ENCODE measurements at places on chromosomes 6 and 20.

- no peak for DNase-seq
These were observed 254.4 kb downstream of the NRN1 start for GRCh38 chr6:5752391-5752680.

GRCh38 chr20:39259010-39259803 lies 297.1 kb downstream of the DHX35 start:
- no peak for DNase-seq

DNA sequence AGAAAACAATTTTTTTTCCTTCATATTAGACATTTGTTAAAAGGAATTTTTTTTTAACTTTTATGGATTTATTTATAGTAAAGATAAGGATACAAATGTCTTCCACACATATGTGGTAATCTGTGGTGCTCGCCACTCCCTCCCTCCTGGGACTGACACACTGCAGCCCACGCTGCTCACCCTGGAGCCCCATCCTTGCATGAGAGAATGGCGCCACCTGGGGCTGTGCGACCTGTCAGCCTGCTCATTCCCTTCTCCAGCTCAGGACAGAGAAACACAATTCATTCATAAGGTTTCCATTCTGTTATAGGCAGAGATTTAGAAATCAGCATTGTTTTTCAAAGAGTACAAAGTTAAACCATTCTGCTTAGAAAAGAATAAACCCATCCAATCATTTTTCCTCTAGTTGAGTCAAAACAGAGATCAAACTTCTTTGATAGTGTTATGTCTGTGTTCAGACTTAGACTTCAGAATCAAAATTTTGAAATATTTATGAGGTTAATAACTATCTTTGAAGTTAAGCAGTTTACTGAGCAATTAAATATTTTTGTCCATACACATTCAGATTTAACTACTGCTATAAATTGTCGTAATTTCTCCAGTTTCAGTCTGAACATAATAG lies 42.8 kb upstream of the DYNLRB1 start:
- no peak for DNase-seq

- DNase-seq, result no peak
These were observed 114.7 kb upstream of the ZNF217 start for GRCh38 chr20:53708129-53708968.

- no peak for DNase-seq
These were observed at the start of gene FERMT1 for GRCh38 chr20:6122873-6123648. Gene FERMT1, minus strand, starts transcription at chr20:6123030. Its CDS starts 3,476 bp downstream, at chr20:6119554.

DNA sequence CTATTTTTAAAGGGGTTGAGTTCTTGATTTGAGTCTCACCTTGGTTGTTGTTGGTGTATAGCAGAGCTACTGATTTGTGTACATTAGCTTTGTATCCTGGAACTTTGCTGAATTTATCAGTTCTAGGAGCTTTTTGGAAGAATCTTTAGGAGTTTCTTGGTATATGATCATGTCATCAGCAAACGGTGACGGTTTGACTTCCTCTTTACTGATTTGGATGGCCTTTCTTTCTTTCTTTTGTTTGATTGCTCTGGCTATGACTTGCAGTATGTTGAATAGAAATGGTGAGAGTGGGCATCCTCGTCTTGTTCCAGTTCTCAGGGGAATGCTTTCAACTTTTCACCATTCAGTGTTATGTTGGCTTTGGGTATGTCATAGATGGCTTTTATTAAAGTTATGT lies 64.0 kb downstream of the CDYL start:
- no peak for DNase-seq

Measured in omental fat pad (tissue), 4 donors.